Left renal cortex interstitium (tissue), 4 donors: ENCODE measurements at places on chromosomes 2 and 18.

GRCh38 chr2:190881084-190881597, 520 bp downstream of the GLS start:
- DNase-seq = no peak

GRCh38 chr18:52334896-52335295, 5.1 kb upstream of the DCC start:
- DNase-seq = no peak

GRCh38 chr18:57819671-57820460, 16.8 kb upstream of the ATP8B1 start:
- no peak for DNase-seq

DNA sequence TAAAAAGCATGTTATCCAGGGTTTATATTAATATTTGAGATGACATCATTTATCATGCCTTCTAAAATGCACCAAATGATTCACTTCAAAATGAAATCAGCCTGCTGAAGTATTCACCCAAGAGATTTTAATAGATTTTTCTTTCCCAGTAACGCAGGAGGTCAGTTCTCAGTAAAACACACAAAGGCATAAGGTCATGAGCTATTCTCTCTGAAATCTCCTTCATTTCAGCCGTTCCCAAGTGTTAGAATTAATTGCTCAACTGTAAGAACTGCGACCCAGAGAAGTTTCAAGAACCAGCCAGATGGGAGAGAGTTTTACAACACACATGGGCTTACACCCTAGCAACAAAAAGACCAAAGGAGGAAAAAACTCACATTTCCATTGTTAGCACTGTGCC, 84.2 kb upstream of the PHLPP1 start:
- no peak for DNase-seq

DNA sequence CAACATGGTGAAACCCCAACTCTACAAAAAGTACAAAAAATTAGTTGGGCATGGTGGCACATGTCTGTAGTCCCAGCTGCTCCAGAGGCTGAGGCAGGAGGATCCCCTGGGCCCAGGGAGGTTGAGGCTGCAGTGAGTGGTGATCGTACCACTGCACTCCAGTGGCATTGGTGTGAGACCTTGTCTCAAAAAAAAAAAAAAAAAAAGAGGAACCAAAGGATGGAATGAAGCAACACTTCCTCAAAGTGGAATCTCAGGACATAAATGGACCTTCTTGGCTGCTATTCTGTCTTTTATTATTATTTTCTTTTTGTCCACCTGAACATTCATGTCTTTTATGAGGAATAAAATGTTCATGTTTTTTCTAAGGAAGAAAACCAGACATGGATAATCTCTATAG, 13.7 kb downstream of the GEMIN6 start:
- no peak for DNase-seq

DNA sequence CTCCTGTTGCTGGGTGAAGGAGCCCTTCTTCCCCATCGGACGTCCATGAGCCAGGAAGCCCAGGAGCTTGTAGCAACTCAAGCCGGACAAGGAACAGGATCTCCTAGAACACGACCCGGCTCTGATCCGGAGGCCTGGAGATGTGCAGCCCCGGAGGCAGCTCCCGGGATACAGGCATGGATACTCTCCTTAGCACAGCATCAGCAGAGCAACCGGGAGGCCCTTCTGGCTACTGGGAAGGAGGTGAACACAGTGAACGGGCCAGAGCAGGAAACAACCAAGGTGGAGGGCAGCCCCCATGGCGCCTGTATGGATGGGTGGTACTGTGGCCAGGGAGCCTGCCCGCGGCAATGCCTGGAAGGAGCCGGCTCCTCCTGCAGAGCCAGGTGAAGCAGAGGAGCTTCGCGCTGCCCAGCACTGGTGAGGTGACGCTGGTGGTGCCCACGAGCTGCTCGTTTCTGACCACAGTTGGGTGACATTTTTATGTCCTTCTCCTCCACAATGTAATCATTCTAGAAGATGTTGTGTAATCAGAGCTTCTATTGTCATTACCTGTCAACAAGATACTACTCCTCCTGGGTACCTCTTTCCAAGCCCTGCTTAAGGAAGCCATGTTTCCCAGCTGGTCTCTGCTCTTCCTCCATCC, 94.3 kb downstream of the TWIST2 start:
- no peak for DNase-seq

DNA sequence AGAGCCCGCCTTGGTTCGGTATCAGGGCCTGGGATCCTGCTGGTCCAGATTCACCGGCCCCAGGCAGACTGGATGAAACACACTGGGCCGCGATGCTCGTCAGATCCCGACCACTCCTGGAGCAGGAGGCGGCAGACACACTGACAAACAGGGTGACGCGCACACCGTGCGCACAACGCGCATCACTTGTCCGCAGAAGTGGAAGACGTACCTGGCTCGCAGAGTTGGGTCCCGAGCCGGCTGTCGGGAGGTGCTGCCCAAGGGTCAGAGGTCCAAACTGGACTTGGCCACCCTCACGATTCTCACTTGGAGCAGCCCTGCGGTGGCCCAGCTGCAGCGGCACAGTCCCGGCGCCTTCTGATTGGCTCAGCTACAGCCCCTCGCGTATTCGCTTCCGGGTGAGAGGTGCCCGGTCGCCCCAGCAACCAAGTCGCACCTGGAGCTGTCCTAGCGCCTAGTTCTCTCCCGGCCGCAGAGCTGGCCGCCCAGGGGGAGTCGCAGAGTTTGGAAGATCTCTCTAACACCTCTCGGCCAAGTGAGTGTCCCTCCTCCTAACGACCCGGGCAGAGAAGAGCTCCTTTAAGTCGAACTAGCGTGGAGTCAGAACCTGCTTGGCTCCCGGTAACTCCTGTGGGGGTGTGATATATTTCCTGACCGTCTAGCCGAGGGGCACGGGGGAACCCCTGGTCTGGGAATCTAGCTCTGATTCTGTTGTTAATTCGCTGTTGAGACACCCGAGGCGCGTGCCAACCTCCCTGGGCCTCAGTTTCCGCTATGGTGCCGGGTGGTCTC, at the start of the genes DHX57 and MORN2:
TSS of gene DHX57 (minus strand) at position 359 of the 792 bp plus-strand sequence. CDS start 7,529 bp downstream, outside the sequence.
TSS of gene MORN2 (plus strand) at position 401 of the 792 bp plus-strand sequence.
- DNase-seq = peak; percentile 78

DNA sequence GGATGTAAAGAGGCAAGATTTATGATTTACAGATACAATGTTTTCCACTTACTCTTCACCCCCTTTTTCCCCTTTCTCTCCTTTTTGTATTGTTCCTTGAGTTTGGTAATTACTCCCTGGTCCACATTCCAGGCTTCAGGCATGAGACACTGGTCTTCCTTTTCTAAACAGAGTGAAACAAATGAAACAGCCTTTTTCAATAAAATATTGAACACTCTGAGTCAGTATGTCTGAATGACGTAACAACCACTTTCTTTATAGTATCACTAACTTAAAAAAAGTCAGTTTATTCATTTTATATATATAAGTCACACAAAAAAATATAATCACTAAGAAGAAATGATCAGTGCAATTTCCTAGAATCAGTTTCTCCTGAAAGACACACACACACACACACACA, 79.7 kb downstream of the STRN start:
- DNase-seq = no peak

DNA sequence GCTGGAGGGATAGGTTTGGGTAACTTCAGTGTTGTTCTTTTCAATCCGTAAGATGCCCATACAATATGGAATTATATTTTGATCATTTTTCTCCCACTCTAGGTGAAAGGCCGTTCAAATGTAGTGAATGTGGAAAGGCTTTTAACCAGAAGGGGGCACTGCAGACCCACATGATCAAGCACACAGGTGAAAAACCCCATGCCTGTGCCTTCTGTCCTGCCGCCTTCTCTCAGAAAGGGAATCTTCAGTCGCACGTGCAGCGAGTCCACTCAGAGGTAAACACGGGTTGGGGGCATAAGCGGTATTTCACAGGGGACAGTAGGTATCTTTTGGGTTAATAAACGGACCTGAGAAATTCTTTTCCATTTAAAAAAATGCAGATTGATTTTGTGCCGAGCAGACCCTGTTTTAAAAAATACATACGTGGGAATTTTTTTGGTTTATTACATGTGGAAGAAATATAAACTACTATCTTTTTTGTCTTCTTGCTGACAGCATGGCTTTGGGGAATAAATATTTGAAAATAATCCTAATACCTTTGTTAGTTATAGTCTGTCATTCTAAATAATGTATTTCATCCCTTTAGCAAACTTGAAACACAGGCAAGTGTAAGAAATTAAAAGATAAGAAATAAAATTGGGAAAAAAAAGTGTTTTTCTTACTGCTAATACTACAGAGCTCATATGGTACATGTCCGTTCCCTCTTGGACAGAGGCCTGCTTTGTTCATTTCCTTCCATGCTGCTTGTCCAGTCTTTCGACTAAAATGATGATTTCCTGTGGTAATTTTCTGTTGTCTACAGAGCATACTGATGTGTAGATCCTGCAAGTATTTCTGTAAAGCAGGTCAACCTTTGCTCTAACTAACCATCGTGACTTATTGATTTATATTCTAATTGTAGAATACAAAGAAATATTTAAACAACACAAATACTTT, 53.3 kb downstream of the ZNF236 start:
- DNase-seq = peak; percentile 19

DNA sequence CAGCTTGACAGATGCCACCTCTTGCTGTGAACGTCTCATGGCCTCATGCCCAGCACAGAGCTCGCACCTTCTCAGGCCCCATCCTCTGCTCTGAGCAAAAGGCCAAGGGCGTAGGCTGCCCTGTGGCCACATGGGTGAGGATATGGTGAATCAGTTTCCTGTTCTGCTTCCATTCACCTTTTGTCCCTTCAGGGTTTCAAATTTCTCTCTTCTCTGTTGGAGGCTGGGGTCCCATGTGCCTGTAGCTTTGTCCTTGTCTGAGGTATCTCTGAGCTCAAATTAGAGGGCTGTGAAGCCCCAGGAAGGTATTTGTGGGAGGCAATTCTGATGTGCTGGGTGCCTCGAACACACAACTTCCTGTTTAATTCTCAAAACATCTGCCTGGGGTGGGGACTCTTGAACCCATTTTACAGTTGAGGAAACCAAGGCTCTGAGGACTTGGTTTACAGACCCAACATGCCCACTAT, 29.0 kb downstream of the ZAP70 start:
- DNase-seq = no peak

DNA sequence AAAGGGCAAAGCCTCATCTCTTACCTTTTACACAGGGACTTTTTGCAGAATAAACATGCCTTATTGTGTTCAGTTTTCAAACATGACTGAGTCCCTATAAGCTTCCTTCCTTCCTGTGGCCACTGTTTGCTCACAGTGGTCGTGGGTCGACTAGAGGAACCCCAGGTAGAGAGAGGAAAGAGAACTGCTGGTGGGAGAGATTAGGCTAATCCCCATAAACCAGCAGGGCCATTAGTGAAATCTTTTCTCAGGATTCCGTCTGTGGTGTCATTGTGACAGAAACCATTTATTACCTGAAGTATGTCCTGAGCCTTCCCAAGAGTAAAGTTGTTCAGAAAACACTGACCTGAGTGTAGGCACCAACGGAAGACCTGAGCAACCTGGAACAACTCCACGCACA, 21.3 kb upstream of the BOD1L2 start:
- DNase-seq = no peak

DNA sequence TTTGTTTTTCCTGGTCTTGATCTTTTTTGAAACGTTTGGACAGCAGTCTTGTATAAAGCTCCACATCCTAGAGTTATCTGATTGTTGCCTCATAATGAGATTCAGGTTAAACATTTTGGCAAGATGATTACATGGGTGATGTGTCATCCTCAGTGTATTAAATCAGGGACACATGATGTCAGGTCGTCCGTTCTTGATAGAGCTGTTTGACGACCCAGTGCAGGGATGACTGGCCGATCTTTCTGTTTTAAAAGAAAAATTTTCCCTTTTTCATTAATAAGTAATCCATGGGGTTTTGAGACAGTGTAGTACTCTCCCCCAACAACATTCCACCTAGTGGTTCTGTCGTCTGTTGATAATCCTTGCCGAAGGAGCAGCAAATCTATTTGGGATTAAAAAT, 44.5 kb upstream of the SERPINB2 start:
- no peak for DNase-seq

DNA sequence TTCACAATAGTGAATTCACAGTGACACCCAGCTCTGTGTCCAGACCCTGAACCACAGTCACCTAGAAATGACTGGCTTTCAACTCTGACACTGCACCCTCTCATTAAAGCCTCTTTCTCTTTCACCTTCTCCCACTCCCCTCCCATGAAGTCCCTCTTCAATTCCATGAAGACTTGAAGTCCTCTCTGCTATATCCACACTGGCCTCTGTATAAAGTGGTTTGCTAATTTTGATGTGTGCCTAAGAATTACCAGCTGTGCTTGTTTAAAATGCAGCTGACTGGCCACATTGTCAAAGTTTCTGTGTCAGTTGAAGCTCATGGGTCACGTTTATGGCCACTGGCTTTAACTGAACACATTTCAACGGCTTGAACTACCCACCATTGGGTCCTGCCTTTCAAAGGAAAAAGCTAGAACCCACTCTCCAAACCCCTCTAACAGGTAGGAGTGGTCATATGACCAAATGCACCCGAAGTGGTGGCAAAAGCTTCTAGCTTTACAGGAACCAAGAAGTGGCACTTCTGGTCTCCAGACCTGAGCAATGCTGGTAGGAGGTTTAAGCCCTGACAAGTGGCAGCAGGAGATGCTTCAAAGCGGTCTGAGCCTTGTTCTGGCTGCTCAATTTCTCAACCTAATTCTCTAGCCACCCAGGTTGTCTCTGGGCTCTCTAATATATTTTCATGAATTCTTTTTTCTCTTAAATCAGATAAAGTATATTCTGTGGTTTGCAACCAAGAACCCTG, 34.2 kb downstream of the B4GALT6 start:
- DNase-seq = no peak

- DNase-seq = no peak
These were observed 835.1 kb downstream of the RNF144A start for GRCh38 chr2:7752291-7752690.

DNA sequence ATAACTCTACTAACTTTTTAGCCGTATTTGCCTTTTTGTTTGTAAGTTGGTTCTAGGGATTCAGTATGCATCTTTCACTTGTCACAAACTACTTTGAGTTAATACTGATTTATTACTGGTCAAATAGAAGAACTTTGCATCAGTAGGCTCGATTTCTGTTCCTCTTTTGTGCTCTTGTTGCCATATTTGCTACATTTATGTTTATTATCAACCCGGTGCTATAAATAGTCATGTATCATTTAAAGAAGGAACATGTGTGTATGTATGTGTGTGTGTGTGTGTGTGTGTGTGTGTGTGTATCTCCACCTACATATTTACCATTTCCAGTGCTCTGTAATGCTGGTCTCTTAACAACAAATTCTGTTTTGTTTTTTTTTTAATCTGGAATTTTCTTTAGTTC, 79.6 kb upstream of the B3GNT7 start:
- DNase-seq = no peak
